HCT116 (cell line): ENCODE measurements at places on chromosomes 1 and 21. TPM values are rescaled to one million over a fixed set of nuclear protein-coding genes. Genes with fewer than 3 reads are reported as not detected.

The F5 gene
- total RNA-seq: 0.37 TPM

The GPR153 gene
- total RNA-seq: 6.1 TPM

The ELAVL4 gene
- not detected for total RNA-seq

DNA sequence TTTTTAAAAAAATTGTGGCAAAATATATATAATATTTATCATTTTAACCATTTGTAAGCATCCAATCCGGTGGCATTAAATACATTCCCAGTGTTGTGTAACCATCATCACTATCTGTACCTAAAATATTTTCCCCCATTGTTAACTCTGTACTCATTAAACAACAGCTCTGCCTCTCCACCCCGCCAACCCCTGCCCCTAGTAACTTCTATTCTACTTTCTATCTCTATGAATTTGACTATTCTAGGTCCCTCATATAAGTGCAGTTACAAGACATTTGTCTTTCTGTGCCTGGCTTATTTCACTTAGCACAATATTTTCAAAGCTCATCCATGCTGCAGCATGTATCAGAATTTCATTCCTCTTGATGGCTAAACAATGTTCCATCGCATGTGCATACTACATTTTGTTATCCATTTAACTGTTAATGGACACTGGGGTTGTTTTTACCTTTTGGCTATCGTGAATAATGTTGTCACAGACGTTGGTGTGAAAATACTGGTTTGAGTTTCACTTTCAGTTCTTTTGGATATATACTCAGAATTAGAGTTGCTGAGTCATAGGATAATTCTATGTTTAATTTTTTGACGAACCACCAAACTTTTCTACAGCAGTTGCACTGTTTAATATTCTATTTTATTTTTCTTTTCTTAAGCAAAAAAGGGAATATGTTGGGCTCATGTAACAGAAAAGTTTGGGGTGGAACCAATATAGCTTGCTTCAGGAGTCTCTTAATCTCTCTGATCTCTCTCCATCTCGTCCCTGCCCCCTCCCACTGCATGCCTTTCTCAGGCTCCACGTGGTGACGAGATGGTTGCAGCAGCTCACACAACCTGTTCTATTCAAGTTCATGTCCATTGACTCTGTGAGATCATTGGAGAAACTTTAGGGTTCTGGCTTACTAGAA lies 25.2 kb upstream of the RCAN1 start:
- H3K36me3 ChIP-seq: no peaks in the 10 kb centered on the region
- no peaks in the 10 kb centered on the region for H3K27me3 ChIP-seq
- no peak for DNase-seq

GRCh38 chr1:162724583-162725120 lies 65.8 kb upstream of the HSD17B7 start:
- H3K4me1 ChIP-seq: peaks cover 9% of the 10 kb centered on the region
- H3K27ac ChIP-seq: no peak overlapping the region
- no peaks in the 10 kb centered on the region for H3K36me3 ChIP-seq
- H3K27me3 ChIP-seq: no peaks in the 10 kb centered on the region

DNA sequence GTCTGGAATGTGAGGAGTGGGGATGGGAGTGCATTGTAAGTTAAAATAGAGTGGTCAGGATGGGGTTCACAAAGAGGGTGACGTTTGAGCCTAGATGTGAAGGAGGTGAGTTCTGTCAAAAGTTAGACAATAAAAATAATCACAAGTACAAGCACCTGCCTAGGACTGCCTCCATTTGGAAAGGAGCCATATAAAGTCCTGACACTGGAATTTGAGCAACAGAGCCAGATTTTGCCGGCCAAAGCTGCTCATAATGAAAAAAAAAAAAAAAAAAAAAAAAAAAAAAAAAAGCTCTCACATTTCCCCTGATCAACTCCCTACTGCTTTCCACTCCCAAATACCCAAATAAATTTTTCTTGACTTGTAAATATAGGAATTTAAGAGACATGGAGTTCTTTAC lies 4.1 kb downstream of the PALMD start:
- H3K4me3 ChIP-seq: no peak overlapping the region
- no peaks in the 10 kb centered on the region for H3K36me3 ChIP-seq
- no peak for DNase-seq
- H3K4me1 ChIP-seq: no peaks in the 10 kb centered on the region
- H3K27ac ChIP-seq: no peak overlapping the region

DNA sequence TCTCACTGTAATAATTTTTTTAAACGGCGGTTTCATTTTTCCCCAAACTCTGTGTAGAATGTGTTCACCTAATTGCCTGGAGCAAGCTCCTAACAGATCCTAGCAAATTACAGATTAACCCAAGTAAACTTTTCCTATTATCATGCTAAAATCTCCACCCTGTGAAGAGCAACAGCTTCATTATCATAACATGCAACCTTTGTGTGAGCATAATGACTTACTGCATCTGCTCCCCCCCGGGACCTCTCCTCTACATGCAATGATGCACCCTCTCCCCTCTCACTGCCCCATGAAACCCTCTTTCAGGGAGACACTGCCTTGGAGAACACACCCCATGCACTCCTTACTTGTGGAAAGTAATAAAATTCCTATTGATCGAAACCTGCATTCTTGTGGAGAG lies 717.0 kb upstream of the TMPRSS15 start:
- no peak for DNase-seq
- no peaks in the 10 kb centered on the region for H3K36me3 ChIP-seq
- no peaks in the 10 kb centered on the region for H3K4me1 ChIP-seq
- H3K27me3 ChIP-seq: no peaks in the 10 kb centered on the region
- no peak overlapping the region for H3K4me3 ChIP-seq
